ENCODE measurements at places on chromosomes 6 and 20.
A peak's percentile ranks its signal among the peaks of the same experiment; 100 is the strongest.

DNA sequence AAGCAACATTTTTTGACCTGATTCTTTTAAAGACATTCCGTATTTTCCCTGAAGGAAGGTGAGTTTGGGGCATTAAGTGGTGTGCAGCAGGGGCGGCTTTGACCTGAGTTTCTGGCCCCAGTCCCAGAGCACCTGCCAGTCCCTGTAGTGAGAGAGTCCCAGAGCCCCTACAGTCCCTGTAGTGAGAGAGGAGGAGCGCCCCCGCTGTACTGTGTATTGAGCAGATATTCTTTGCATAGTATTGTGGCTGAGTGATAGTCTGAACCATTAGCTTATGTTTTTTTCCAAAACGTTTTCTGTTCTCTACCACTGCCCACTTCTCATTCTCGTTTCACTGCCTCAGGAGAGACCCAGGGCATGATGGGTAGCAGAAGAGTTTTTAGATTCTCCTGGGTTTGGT lies 17.2 kb upstream of the SH3BGRL2 start:
- DNase-seq: no peak

- DNase-seq: no peak
Observed at GRCh38 chr20:10843146-10843711, 169.4 kb upstream of the JAG1 start.

GRCh38 chr6:6803180-6803977 lies 214.9 kb downstream of the LY86 start:
- no peak for DNase-seq

- DNase-seq: no peak
Observed at GRCh38 chr6:112764377-112764776, 417.2 kb downstream of the RFPL4B start.

DNA sequence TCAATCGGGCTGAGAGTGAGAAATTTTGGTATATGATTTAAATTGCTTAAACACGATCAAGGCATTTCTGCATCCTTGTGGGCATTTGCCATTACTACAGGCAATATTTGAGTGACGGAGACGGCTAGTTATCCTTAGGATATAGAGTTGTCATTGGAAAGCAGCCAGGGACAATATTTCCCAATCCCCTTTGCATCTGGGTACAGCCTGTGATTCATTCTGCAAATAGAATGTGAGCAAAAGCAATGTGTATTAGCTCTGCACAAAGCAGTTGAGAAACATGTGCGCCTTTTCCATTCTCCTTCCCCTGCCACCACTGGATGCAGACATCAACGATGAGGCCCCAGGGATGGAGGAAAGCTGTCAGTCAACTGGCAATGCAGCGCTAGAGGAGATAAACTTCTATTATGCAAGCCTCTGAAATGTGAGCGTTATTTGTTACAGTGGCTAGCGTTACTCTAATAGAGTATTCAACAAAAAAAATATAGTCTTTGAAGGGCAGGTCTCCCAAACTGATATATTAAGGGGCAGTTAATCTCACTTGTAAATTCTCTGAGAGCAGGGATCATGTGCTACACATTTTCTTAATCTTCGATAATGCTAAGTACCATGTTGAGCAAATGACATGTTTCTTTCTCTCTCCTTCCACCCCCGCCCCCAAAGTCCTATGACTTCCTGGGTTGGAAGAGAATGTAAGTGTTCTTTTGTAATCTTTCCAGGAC lies 37.1 kb upstream of the NCOA3 start:
- no peak for DNase-seq

GRCh38 chr6:169287675-169288074 lies 34.0 kb upstream of the THBS2 start:
- peak; percentile 17 for DNase-seq

DNA sequence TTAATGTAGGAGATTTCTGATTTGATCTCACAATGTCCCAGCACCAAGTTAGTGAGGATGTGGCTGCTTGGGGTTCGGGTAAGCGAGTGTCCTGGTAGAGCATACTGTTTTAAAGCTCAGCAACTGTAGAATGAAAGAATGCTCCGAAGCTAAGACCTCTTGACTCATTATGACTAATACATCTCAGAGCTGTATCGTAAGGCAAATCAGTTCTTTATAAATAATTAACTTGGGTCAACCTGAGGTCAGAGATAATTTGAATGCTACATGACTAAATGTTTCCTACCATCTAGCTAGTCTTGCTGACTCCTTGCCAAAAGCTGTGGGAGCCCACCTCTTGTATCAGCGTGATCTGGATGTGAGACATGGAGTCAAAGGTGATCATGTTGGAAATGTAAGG lies 128.8 kb upstream of the PDE7B start:
- no peak for DNase-seq

GRCh38 chr6:113292646-113293422 lies 564.3 kb upstream of the MARCKS start:
- no peak for DNase-seq

- peak; percentile 85 for DNase-seq
Observed at GRCh38 chr6:166237617-166238016, 70.0 kb upstream of the TBXT start.

DNA sequence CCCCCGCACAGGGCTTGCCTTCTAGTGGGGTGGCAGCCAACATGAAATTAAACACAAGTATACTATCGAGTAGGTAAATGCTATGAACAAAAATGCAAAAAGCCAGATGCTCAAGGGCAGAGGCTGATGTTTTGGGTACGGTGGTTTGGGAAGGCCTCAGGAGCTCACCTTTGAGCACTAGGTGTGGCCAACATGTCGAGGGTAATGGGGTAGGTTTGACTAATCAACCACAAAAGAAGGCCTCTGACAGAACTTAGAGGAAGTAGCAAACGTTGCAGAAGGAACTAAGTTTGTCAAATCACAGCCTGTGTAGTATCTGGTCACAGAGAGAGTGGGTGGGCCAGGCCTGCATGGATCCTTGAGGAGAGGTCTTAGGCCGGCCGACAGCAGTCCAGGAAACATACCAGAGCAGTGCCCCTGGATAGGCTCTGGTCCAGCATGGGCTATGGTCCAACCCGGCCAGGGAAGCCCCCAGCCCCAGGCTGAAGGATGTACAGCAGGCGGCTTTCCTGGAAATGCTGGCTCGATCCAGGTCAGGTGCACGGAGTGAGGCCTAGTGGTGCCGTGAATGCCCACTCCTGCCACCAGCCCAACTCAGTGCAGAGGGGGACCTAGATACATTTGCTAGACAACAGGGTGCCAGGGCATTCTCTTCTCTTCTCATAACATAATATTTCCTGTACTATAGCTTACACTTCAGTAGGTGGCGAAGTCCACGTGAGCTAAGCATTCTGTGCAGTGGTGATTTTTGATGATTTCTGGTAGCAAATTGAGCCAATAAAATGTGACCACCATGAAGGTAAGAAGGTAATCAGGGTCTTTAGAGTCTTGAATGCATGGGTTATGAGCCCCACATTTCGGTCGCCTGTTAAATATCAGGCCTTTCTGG lies 56.3 kb upstream of the CD93 start:
- DNase-seq: no peak

- no peak for DNase-seq
Observed at GRCh38 chr6:18183766-18184165, 28.5 kb downstream of the KDM1B start.

GRCh38 chr6:81816380-81816779 lies 63.9 kb upstream of the TENT5A start:
- DNase-seq: no peak

DNA sequence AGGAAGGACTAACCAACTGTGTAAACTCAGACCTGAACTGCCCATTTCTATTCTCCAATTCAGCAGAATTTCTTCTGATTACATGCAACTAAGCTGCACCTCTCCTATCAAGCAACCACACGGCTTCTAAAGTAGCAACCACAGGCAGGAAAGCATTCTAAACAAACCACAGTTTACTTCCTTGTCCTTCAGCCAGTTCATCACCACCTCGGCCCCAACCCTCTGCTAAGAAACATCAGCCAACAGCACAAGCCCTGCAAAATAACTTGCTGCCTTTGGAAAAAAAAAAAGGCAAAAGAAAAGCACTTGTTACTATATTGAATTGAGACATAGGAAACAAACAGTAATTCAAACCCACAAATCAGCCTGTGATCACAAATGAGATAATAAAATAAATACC lies 140.3 kb downstream of the NFATC2 start:
- no peak for DNase-seq

- DNase-seq: no peak
Observed at GRCh38 chr6:157134402-157135047, 188.8 kb downstream of the TMEM242 start.

- no peak for DNase-seq
Observed at GRCh38 chr6:80543598-80544222, 437.2 kb downstream of the BCKDHB start.

GRCh38 chr6:107421696-107422256 lies 37.6 kb downstream of the PDSS2 start:
- DNase-seq: no peak

DNA sequence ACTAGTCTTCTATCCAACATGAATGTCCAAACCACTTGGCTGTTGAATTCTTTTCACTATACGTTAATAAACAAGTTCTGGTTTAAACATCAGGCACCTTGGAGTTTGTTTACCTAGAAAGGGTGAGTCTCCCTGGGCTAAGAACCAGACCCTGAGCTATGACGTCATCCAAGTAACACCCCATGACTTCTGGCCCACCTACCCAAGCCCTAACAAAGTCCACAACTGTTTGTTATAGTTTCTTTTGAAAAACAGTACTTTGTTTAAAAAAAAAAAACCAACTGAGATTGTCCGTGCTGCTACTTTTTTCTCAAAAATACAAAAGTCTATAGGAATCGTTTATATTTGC lies 146.9 kb upstream of the BEND6 start:
- DNase-seq: peak; percentile 42

- DNase-seq: no peak
Observed at GRCh38 chr6:27624694-27625262, 151.9 kb upstream of the ZNF184 start.

DNA sequence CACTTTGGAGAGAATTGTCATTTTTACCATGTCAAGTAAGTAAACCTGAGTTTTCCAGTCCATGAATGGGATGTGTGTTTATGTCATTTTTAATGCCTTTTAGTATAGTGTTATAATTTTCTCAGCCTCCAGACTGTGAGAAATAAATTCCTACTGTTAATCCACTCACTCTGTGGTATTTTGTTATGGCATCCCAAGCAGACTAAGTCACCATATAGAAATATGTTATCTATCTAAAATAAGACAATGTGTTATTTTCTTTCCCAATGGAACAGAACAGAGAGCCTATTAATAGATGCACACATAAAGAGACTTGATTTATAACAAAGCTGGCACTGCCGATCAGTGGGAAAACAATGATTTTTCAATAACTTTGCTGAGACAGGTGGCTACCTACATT lies 70.2 kb upstream of the SLC4A11 start:
- no peak for DNase-seq

GRCh38 chr20:3367089-3367488 lies 40.4 kb downstream of the DNAAF9 start:
- no peak for DNase-seq

- peak; percentile 39 for DNase-seq
Observed at GRCh38 chr6:137416376-137417109, 77.7 kb downstream of the OLIG3 start.
